ENCODE measurements at places on chromosomes 5 and 9. TPM values are rescaled to one million over a fixed set of nuclear protein-coding genes. Genes with fewer than 3 reads are reported as not detected.

The TMEM8B gene
- 18.6 TPM for total RNA-seq

The TICAM2 gene
- total RNA-seq = 2.9 TPM

The LCN1 gene
- not detected for total RNA-seq

The CDH12 gene
- total RNA-seq = 4.7 TPM

The ZFP2 gene
- total RNA-seq = 3.6 TPM

The CNTLN gene
- 13.8 TPM for total RNA-seq

The PRLR gene
- total RNA-seq = 27.6 TPM

The EDIL3 gene
- 28.2 TPM for total RNA-seq

Data from metanephros (tissue), 2 donors.